ENCODE measurements at places on chromosomes 5 and 9. TPM values are rescaled to one million over a fixed set of nuclear protein-coding genes. Genes with fewer than 3 reads are reported as not detected.

GRCh38 chr9:84061613-84062193 is 81.1 kb downstream of the RMI1 start:
- no peak for DNase-seq

Gene DOCK2
- 180 TPM for total RNA-seq

DNA sequence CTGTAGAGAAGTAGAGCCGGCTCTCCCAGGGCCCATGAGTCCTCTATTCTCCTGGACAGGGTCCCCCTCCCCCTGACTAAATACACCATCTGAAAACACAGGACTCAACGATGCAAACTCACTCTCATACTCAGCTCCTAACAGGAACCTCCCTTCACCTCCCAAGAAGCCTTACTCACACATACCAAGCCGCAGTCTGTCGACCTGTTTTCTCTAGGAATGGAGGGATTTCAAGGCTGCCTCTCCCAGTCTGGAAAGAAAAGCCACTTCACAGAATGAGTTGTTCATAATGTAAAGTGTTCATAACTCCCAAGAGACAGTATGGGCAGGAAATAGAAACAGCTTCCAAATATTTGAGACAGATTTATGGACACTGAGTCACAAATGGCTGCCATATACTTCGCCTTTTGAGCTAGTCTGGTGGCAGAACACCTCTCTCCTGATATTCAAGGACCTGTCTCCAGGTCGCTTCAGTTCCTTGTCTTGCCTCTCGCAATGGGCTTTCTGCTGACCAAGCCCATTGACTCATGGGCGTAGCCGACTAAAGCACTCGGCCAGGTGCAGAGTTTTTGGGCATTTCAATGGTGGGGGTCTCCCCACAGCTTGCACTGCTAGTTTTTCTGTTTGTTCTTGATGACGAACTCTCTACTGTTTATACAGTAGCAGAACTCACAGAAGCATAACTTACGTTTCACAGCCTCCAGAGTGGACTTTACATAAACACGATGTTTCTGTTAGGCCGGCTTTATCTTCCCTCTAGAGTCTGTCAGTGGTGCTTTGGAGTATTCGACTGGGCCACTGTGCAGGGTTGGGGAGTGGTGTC is 25.0 kb upstream of the IL17B start:
- DNase-seq = no peak

- no peak for DNase-seq
Observed at GRCh38 chr5:51860532-51861018, 477.3 kb downstream of the ISL1 start.

Gene CARTPT
- total RNA-seq = not detected

DNA sequence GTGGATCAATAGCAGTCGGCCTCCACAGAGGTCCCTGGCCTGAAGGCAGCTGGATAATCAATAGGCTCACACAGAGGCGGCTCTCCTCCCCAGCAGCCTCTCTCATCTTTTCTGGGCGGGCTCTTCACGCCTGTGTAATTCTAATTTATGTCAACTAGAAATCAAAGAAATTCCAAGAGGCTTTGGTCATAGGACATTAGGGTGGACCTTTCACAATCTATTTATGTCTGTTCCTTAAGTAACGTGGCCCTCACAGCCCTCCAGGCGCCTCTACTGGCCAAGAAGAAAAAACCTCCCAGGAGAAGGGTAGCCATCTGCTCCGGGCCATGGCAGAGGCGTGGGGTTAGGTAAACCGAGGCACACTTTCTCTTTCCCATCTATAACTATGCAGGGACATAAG is 205.1 kb upstream of the EFNA5 start:
- no peak for DNase-seq

DNA sequence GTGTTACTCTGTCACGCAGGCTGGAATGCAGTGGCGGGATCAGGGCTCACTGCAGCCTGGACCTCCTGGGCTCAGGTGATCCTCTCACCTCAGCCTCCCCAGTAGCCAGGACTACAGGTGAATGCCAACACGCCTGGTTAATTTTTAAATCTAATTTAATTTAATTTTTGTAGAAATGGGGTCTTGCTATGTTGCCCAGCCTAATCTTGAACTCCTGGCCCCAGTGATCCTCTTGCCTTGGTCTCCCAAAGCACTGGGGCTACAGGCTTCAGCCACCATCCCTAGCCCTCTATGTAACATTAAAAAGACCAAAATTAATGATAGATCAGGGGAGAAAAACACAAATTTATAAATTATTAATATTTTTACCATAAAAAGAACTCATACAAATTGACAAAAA is 11.3 kb upstream of the UBAP2 start:
- no peak for DNase-seq

DNA sequence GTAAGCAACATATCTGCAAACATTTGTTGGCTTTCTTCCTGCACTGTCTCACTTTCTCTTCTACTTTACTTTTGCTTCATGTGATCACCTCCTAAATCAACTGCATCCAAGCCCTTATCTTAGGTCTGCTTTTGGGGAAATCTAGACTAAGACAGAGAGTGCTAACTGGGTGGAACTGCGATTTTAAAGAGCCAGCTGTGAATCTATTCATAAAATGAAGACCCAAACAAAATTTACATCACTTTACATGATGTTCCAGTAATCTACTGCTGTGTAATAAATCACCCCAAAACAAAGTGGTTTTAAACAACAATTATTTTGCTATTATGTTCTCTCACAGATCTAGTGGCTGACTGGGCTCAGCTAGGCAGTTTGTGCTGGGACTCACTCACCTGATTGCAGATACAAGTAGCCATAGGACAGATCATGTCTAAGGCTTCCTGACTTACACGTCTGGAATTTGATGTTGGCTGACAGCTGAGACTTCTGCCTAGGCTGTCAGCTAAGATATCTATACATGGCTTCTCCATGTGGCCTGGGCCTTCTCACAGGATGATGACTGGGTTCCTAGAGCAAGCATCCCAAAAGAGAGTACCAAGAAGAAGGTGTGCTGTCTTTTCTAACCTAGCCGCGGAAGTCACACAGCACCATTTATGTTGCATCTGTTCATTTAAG is 145.1 kb upstream of the TBCA start:
- DNase-seq = no peak

- no peak for DNase-seq
Observed at GRCh38 chr5:67462147-67462546, 265.5 kb upstream of the CD180 start.

GRCh38 chr5:132462856-132463745 is 27.5 kb downstream of the IRF1 start:
- no peak for DNase-seq

DNA sequence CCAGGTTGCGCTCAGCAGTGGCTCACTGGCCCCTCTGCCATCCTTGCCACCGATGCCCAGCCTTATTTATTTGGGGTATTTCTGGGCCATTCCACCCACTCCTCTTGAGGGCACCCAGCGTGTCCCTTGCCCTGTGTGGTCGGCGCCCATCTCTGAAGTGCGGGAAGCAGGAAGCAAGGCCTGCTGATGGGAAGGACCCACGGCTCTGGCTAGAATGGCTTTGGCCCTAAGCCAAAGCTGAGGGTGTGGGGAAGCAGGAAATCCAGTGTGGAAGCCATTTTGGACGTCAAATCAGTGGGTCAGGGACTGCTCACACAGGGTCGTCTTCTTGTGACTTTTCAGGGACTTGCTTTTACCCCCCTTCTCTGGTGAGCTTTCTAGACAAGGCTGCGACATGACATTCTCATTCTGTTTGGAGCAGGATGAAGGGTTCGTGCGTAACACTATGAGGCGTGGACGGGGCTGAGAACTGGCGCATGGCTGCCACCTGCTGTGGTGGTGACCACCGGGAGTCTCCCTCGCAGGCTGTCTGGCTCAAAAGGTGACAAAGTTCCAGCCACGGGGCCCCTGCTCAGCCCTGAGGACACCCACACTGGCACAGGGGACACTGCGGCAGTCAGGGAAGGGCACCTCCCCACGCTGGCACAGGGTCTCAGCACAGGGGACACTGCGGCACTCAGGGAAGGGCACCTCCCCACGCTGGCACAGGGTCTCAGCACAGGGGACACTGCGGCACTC is 50.7 kb upstream of the NKD2 start:
- peak; percentile 33 for DNase-seq
